ENCODE measurements at places on chromosomes 16 and 17.

DNA sequence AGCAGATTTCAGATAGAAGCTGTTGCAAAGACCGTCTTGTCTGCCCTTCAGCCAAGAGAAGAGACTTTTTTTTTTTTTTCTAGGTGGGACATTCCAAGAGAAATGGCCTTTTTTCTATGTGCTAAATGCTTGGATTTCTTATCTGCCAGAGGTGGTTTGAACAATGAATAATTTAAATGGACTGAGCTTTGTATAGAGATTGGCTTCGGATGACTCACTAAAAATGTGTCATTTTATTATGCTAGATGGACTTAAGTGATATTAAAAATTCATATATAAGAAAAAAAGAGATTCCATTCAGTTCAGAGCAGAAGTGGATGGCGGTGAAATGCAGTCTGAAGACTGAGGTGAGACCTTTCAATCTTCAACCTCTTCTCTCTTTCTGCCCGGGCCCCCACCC, 58.4 kb downstream of the MEAK7 start:
- no peak for DNase-seq

DNA sequence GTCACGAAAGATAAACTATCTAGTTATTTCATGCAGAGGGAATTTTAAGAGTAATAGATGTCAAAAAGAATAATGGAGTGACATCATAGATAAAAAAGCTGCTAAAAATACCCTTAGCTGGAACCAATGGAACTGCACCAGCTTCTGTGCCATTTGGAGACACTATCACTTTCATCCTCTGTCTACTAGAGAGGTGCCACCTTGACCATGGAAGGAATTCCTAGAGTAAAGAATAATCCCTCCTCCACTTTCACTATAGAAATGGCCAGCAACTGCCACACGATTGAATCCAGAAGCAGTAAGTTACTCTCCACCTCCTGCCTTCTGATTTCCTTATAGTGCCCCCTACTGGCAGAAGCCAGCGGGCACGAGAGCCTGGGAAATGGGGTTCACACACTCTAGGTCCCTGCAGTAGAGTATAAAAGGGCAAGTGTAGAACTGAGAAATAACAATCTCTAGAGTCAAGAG, 2.8 kb upstream of the ALDH3A2 start:
- peak; percentile 83 for DNase-seq

DNA sequence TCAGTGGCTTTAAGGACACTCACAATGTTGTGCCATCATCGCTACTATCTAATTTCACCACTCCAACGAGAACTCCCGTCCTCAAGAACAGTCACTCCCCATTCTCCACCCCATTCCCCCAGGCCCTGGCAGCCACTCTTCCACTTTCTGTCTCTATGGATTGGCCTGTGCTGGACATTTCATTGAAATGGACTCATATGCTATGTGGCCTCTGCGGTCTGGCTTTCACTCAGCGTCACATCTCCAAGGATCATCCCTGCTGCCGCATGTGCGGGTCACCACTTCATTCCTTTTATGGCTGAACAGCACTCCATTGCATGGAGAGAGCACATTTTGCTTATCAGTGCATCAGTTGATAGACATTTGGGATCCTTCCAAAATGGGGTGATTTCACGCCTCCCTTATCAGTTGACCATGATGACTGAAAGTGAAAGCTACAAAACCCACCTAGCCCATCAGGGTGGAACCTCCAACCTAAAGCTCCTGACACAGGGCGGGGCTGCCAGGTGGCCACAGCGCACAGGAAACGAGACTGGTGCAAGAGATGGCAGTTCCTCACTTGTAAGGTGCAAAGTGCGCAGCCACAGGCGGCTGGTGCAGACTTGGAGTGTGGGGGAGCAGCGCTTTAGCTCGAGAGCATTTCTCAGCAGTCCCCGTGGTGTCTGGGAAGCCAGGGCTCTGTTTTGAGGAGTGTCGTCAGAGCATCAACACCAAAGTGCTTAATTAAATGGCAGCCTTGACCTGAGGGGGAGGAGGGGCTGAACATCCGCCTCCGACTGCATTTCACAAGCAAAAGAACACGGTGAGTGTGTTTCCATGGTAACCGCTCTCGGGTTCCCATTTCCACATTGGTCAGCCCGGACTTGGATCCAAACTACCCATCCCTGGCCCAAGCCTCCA, 23.8 kb downstream of the COTL1 start:
- no peak for DNase-seq

GRCh38 chr17:58153046-58153445, 4.9 kb downstream of the OR4D1 start:
- DNase-seq = peak; percentile 15

DNA sequence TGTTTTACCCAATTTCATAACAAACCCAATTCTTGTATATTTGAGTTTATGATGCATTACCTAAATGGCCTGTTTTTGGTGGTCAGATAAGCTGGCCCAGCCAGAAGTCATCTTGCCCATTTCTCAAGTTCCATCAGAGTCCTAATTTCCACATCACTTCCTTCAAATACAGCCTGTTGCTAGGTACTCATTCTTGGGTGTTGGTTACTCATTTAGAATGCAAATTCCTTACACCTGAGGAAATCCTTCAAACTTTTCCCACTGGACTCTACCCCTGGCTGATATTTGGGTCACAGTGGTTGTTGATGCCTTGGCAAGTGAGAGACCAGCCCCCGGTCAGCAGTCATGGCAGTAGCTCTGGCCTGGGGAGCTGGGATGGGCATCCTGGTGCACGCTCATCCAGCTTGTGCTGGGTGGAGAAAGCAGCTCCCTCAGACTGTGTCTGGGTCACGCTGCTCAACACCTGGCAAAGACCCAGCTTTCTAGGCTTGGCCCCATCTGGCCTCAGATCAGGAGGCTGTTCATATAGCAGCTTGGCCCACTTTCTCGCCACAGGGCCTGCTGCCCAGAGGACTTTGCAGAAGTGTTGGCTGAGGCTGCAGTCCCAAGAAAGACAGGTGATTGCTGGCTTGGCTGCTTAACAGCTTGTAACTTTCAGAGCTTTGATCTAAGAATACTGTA, 25.8 kb downstream of the WSB1 start:
- no peak for DNase-seq

- DNase-seq = no peak
Measured at GRCh38 chr17:68435361-68435760, 21.9 kb downstream of the WIPI1 start.

Data from suppressor macrophage (primary cell).